ENCODE measurements at places on chromosomes 11 and 22.

GRCh38 chr22:42399315-42400271, 32.6 kb downstream of the NFAM1 start:
- peak; percentile 98 for DNase-seq

DNA sequence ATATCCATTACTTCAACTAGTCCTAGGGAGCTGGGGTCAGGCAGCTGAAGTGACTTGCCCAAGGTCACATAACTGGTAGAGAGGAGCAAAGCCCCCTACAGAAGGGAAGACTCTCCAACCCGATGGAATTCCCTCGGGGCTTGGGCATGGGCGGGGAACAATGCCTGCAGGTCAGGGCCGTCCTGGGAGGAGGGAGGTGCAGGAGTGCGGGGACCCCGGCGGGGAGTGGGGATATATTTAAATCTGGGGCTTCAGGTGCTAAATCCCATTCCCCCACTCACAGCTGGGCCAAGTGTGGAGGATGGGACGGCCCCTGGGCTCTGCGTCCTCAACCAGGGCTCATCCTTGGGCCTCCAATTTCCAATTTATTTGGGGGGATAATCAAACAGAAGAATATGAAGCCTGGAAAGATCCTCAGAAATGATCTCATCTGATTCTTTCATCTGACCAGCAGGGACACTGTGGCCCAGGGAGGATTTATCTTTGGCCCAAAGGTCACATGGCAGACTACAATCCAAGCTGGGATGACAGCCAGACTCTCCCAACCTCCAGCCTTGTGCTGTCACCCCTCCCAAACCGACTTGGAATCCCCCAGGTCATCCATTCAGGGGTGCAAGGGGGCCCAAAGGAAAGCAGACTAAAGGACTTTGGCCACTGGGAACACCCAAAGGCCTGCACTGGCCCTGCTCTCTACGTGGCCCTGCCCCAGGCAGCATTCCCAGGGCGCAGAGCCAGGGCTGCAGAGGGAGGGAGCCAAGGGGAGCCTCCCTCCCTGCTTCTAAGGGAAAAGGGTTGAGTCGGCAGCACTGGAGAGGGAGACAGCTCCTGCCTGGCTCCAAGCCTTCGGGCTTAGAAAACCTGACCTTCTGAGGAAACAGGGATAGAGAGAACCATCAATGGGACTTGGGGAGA, 8.7 kb upstream of the C1QTNF6 start:
- no peak for DNase-seq

- no peak for DNase-seq
Measured at GRCh38 chr22:48664586-48664985, 1163.1 kb downstream of the BRD1 start.

DNA sequence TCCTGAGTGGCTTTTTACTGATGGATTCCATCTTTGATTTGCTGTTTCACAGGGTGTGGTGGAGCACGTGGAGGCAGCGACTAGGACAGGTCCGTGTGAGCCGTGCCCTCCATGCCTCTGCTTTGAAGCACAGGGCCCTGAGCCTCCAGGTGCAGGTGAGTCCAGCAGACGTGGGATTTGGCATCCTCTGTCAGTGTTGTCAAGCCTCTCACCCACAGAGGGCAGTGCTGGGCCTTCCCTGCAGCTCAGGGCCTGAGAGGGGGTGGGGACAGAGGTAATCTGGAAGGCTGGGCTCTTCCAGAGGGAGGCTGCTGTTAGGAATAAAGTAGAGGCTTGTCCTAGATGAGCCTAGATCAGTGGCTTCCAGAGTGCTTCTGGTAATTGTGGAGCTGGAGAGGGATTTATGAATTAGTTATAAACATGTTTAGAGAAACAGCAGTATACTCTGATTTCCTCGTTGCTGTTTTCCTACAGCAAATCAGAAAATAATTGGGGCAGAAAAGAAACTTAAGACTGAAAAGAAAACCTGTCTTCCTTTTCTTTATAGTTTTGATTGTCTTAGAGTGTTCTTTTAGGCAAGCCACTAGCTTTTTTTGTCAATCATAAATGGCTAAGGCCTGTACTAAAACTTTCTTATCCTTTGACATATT, 65.0 kb downstream of the SFI1 start:
- DNase-seq: peak; percentile 57

DNA sequence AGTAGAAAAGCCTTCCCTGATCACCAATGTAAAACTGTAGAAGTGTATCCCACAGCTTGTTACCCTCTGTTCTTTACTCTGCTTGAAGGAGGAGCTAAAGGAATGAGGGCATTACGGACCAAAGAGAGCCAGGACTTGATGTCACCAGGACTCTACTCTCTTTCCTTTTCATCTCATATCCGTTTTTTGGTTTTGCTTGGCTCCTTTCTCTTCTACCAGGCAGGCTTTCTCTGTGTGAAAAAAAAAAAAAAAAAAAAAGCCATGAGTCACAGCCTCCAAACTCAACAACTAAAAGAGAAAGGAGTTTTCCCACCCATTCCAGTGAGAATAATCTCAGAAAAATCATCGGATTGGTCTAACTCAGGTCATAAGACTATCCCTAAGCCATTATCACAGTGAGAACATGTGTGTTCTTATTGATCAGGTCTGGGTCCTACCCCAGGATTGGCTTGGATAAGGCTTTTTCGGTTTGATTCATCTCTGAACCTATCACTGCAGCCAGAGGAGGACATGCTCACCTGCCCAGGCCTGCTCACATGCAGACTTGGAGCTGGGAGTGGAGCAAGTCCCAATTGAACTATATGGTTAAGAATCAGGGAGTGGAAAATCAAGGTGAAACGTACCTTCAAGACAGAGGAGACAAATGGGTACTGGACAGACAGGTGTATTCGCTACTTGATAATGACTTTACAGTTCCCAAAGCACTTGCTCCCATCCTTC, 19.4 kb upstream of the LRRC55 start:
- DNase-seq: no peak
